ENCODE measurements at places on chromosomes 2 and 18.
A peak's percentile ranks its signal among the peaks of the same experiment; 100 is the strongest.

DNA sequence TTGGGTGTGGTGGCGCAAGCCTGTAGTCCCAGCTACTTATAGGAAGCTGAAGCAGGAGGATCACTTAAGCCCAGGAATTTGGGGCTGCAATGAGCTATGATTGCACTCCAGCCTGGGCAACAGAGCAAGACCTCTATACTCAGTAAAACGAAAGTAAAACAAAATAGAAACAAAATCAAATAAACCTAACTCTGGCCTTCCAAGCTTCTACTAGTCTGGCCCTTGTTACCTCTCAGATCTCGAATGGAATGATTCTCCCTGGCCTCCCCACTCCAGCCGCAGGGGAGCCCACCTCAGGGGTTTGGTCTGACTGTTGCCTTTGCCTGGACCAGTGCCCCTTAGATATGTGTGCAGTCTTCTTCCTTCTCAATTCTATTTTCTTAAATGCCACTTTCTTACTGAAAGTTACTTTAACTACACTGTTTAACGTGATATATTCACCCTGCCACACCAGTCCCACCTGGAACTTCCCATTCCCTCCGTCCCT is 160.0 kb upstream of the GCFC2 start:
- no peaks in the 10 kb centered on the region for H3K27me3 ChIP-seq
- H3K36me3 ChIP-seq, result no peaks in the 10 kb centered on the region
- no peaks in the 10 kb centered on the region for H3K4me1 ChIP-seq
- no peak overlapping the region for H3K4me3 ChIP-seq
- DNase-seq, result no peak

DNA sequence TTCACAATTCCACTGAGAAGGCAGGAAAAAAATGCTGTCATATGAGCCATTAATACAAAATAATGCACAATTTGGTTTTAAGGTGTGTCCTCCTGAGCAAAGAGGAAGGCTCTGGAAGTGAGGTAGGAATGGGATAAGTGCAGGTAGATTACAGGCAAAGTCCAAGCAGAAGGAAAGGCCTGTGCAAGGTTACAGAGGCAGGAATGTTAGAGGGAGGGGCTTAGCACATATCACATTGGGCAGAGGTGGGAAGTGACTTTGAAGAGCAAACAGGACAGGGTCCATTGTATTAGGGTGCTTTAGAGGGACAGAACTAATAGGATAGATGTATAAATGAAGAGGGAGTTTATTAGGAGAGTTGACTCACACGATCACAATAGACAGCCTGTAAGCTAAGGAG is 14.7 kb upstream of the CLIP4 start:
- no peak overlapping the region for H3K4me3 ChIP-seq
- no peak for DNase-seq
- no peaks in the 10 kb centered on the region for H3K4me1 ChIP-seq
- H3K36me3 ChIP-seq, result no peaks in the 10 kb centered on the region
- H3K27ac ChIP-seq, result no peak overlapping the region

GRCh38 chr2:10659898-10660568 is 29.7 kb downstream of the NOL10 start:
- peak; percentile 51 for DNase-seq
- peaks cover 5% of the 10 kb centered on the region for H3K4me1 ChIP-seq
- no peak overlapping the region for H3K4me3 ChIP-seq
- no peaks in the 10 kb centered on the region for H3K36me3 ChIP-seq
- no peaks in the 10 kb centered on the region for H3K27me3 ChIP-seq

DNA sequence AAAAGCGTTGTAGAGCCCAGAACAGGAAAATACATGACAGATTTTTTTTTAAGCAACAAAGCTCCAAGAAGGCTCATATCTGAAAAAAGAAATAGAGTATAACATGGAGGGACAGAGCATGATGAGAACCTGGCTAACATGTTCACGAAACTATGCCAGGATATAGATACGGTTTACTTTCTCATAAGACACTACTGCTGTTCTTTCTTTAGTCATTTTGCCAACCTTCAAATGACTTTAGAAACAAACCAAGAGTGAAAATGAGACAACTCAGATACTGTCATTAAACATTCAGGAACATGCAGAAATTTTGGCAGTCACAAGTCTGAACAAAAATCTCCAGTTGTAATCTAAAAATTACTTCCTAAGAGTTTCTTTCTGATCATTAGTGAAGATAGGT is 14.3 kb downstream of the LPIN2 start:
- no peaks in the 10 kb centered on the region for H3K36me3 ChIP-seq
- H3K4me1 ChIP-seq, result peaks cover 33% of the 10 kb centered on the region
- H3K27ac ChIP-seq, result peak overlapping the region; percentile 56
- no peak overlapping the region for H3K4me3 ChIP-seq
- DNase-seq, result no peak
- no peaks in the 10 kb centered on the region for H3K27me3 ChIP-seq

DNA sequence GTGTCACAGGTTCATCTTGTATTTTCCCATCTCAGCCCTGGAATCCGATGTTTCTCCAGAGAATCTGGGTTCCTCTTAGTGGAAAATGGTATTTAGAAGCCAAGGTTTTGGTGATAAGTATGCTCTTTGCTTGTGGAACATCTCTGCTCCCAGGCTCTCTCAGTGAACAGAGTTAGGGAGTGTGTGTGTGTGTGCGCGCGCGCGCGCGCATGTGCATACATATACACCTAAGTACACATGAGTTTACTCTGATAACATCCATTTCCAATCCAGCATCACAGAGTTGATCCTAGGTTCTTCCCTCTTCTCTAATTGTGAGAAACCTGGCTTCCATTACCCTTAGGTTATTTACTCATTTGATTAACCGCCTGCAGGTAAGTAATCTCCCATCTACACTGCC is 41.7 kb downstream of the ABCG8 start:
- H3K4me3 ChIP-seq, result no peak overlapping the region
- no peak overlapping the region for H3K27ac ChIP-seq
- peaks cover 15% of the 10 kb centered on the region for H3K27me3 ChIP-seq
- no peak for DNase-seq

DNA sequence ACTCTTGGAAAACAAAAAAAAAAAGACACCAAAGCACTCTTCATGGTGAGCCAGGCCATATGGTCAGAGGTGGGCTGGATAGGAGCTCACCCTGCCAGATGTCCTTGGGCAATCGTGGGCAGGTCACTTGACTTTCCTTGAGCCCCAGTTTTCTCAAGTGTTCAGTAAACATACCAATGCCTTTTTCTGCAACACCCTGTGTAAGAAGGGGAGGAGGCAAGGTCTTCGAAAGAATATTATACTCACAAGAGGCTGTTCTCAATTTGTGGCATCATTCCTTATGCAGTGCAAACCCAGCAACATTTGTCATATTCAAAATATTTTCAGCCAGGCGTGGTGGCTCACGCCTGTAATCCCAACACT is 22.9 kb upstream of the TMEM87B start:
- no peaks in the 10 kb centered on the region for H3K4me1 ChIP-seq
- H3K27ac ChIP-seq, result peak overlapping the region; percentile 16
- no peaks in the 10 kb centered on the region for H3K27me3 ChIP-seq

DNA sequence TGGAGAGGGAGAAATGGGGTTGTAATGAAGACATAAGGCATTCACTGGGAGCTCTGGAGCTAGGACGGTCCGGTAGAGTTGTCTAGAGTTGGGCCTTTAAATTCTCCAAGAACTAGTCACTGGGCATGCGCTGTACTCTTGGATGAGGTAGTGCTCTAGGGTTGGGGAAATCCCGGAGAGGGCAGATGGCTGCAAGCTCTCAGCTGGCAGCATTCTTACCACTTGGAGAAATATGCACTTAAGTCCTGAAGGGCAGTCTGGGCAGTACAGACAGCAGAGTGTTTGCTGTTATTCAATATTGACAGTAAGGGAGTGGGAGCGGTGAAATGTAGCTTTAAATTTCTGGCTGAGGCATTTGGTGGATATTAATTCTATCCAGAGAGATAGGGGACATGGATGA is 214.6 kb downstream of the RDH14 start:
- no peaks in the 10 kb centered on the region for H3K27me3 ChIP-seq
- DNase-seq, result no peak
- H3K36me3 ChIP-seq, result no peaks in the 10 kb centered on the region
- H3K4me3 ChIP-seq, result no peak overlapping the region
- H3K27ac ChIP-seq, result peak overlapping the region; percentile 22
- no peaks in the 10 kb centered on the region for H3K4me1 ChIP-seq

GRCh38 chr2:227177592-227178336 is 13.3 kb downstream of the COL4A3 start:
- no peaks in the 10 kb centered on the region for H3K4me1 ChIP-seq
- no peaks in the 10 kb centered on the region for H3K36me3 ChIP-seq
- no peak for DNase-seq
- H3K27ac ChIP-seq, result no peak overlapping the region
- no peaks in the 10 kb centered on the region for H3K27me3 ChIP-seq

DNA sequence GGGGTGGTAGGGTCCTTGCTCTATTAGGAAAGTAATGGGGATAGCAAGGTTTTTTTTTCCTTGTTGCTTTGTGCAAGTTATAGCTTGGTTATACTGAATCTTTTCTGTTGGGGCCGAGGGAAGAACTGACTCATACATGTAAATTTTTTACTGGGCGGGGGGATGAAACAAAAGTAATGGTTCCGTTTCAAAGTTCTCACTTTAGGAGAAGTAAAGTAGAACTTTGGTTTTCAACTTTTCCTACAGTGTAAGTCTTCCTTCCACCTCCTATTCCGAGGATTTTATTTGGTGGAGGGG is 1.1 kb downstream of the AFTPH start:
- H3K36me3 ChIP-seq, result no peaks in the 10 kb centered on the region
- peak overlapping the region; percentile 98 for H3K27ac ChIP-seq
- H3K27me3 ChIP-seq, result no peaks in the 10 kb centered on the region
- H3K4me3 ChIP-seq, result peak overlapping the region; percentile 76
- no peak for DNase-seq
- H3K4me1 ChIP-seq, result no peaks in the 10 kb centered on the region

DNA sequence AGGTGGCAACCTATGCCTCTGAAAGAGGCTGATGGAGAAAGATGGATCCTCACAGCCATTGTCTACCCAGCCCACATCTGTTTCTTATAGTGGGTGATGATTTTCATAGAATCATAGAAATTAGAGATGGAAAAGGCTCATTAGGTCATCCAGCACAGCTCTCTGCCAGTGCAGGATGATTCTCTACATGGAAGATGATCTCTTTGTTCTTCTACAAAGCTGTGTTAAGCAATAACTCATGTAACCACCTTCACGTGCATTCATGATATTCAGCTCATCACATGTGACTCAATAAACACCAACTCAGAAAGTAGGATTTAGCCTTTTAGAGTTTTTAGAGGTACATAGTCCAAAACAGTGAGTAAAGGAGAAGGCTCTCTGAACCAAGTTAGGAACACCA is 539.4 kb upstream of the ID2 start:
- no peak overlapping the region for H3K4me3 ChIP-seq
- no peak for DNase-seq
- peaks cover 12% of the 10 kb centered on the region for H3K4me1 ChIP-seq
- no peaks in the 10 kb centered on the region for H3K27me3 ChIP-seq
- no peaks in the 10 kb centered on the region for H3K36me3 ChIP-seq

GRCh38 chr2:214960677-214961076 is 151.2 kb upstream of the BARD1 start:
- H3K27ac ChIP-seq, result no peak overlapping the region
- DNase-seq, result no peak
- H3K4me1 ChIP-seq, result no peaks in the 10 kb centered on the region
- no peak overlapping the region for H3K4me3 ChIP-seq

DNA sequence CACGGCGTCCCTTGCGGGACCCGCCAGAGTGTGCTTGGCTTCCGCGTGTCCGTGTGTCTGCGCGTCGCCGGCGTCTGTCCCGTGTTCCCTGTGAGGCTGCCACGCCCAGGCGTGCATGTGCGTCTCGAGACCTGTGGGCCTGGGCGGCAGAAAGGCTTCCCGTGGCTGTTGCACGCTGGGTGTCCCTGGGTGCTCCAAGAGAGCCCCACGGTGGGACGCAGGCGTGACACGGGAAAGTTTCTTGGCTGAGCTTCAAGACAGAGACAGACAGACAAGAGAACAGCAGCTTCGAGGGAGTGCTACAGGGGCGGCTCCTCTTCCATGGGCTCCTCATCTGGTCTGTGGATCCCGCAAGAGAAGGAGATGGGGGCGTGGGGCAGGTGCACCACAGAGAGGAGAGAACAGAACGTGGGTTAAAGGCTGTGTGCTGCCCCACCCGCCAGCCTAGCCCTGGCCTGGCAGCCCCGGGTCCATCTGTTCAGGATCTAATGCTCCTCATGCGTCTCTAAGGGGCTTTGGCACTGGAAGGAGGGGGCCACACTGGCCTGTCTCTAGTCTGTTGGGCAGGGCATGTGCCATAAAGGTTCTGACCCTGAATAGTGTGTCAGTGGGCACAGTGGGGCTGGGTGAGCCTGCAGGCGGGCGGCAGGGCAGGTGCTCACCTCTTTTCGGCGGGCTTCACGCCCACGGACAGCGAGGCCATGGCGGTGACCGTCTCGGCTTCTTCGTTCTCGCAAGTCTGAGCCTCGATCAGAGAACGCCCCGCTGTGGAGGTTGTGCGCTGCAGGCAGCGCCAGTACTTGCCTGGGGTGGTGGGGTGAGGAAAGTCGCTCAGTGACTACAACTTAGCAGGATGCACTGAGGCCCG is 205.1 kb downstream of the TWIST2 start:
- no peak overlapping the region for H3K27ac ChIP-seq
- no peaks in the 10 kb centered on the region for H3K4me1 ChIP-seq
- DNase-seq, result no peak
- H3K27me3 ChIP-seq, result no peaks in the 10 kb centered on the region
- H3K36me3 ChIP-seq, result peaks cover 85% of the 10 kb centered on the region

DNA sequence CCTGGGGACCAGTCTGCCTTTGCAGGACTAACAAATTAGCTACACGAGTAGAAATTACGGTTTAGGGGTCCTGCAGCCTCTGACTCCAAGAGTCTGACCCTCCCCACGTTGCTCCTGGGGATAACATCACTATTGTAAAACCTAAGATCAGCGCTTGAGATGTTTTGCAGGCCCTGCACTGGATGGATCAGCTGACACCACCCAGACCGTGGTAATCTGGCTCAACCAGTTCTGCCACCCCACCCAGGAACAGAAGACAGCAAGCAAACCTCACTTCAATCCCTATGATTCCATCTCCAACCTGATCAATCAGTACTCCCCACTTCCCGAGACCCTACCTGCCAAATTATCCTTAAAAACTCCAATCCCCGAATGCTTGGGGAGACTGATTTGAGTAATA is 31.7 kb downstream of the NGEF start:
- H3K36me3 ChIP-seq, result no peaks in the 10 kb centered on the region
- H3K4me3 ChIP-seq, result no peak overlapping the region
- H3K4me1 ChIP-seq, result no peaks in the 10 kb centered on the region
- no peak overlapping the region for H3K27ac ChIP-seq
- DNase-seq, result no peak

DNA sequence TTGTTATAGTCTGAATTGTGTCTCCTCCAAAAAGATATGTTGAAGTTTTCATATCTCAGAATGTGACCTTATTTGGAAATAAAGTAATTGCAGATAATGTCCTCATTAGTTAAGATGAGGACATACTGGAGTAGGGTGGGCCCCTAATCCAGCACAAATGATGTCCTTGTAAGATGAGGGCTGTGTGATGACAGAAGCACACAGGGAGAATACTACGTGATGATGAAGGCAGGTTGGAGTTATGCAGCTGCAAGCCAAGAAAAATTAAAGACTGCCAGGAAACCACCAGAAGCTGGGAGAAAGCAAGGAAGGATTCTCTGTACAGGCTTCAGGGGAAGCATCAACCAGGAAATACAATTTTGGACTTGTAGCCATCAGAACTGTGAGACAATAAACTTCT is 58.3 kb upstream of the PNPT1 start:
- H3K4me1 ChIP-seq, result no peaks in the 10 kb centered on the region
- no peaks in the 10 kb centered on the region for H3K36me3 ChIP-seq
- H3K27ac ChIP-seq, result no peak overlapping the region
- no peak overlapping the region for H3K4me3 ChIP-seq
- no peaks in the 10 kb centered on the region for H3K27me3 ChIP-seq

GRCh38 chr2:234100686-234101085 is 50.2 kb downstream of the SPP2 start:
- no peaks in the 10 kb centered on the region for H3K36me3 ChIP-seq
- DNase-seq, result no peak
- H3K27me3 ChIP-seq, result no peaks in the 10 kb centered on the region
- no peaks in the 10 kb centered on the region for H3K4me1 ChIP-seq
